ENCODE measurements at places on chromosomes 11 and 22. TPM values are rescaled to one million over a fixed set of nuclear protein-coding genes. Genes with fewer than 3 reads are reported as not detected.

- peak; percentile 43 for DNase-seq
Observed at GRCh38 chr11:27700351-27701301, at the start of gene BDNF. TSS of gene BDNF (minus strand) at chr11:27700455. CDS start at chr11:27658564, 41,891 bp downstream.

Gene MCAM
- total RNA-seq: not detected

GRCh38 chr11:111823131-111823530 is 48.2 kb downstream of the ALG9 start:
- DNase-seq: no peak

DNA sequence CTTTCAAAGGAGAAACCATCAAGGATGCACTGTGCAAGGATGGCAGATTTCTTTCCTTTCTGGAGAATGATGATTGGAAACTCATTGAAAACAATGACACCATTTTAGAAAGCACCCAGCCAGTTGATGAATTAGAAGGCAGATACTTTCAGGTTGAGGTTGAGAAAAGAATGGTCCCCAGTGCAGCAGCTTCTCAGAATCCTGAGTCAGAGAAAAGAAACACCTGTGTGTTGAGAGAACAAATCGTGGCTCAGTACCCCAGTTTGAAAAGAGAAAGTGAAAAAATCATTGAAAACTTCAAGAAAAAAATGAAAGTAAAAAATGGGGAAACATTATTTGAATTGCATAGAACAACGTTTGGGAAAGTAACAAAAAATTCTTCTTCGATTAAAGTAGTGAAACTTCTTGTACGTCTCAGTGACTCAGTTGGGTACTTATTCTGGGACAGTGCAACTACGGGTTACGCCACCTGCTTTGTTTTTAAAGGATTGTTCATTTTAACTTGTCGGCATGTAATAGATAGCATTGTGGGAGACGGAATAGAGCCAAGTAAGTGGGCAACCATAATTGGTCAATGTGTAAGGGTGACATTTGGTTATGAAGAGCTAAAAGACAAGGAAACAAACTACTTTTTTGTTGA is 9.8 kb downstream of the FAM111A start:
- no peak for DNase-seq

GRCh38 chr11:128398517-128399250 is 188.7 kb downstream of the ETS1 start:
- no peak for DNase-seq

Data from Caki2 (cell line).